ENCODE measurements at places on chromosomes 5 and 9.

- no peak for DNase-seq
Measured at GRCh38 chr9:133205996-133206931, 2.8 kb downstream of the OBP2B start.

DNA sequence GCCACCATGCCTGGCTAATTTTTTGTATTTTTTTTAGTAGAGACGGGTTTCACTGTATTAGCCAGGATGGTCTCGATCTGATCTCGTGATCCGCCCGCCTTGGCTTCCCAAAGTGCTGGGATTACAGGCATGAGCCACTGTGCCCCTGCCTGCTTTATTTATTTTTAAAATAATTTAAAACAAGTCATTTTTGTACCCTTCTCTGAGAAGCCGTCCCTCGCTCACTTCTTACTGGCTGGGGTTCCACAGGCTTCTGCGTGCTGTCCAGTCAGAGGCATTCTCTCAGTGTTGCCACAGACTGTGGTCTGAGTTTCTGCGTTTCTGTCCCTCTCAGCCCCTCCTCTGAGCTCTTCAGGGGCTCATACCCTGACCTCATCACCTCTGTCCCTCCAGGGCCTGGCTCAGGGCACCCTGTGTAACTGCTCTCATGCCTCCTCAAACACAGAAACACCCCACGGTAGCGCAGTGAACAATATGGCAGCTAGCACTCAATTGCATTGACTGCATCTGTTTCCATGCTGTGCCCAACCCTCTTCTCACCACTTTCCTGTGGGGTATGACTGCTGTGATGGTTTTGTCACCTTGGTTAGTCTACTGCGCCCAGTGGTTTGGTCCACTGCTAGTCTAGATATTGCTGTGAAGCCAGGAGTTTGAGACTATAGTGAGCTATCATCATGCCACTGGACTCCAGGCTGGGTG lies 44.3 kb upstream of the SH3PXD2B start:
- DNase-seq: no peak

DNA sequence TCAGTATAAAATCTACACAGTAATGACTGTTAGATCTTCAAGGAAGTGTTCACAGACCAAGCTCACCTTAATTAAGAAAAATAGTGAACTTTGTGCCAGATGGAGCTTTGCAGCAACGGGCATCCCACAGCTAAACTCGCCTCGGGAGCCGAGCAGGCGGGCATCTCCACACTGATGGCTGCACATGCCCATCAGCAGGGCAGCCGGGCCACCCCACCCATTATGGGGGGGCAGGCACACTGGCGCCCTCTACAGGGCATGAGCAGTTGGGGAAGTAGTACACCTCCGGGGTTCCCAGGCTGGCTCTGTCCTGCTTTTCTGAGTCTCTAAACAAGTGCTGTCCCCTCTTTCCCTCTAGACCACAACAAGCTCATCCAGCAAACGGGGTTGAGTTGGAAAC lies 21.6 kb downstream of the ANKS6 start:
- no peak for DNase-seq

DNA sequence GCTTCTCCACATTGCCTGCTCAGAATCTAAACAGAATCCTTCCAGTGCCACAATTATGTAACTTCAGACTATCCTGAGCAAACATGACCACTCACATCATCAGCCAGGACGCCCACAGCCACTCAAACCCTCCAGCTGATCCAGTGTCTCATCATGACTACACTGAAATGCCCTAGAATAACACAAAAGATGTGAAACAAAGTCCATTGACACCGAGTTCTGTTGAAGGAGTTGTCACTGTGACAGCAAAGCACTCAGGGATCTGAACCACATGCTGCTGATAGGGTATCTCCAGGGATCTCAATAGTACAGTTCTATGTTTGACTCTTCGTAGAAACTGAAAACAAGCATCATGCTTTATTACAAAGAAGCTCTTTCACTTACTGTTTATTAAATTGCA lies 150.2 kb downstream of the GABBR2 start:
- no peak for DNase-seq

- no peak for DNase-seq
Measured at GRCh38 chr5:66689522-66690220, 93.5 kb downstream of the MAST4 start.

DNA sequence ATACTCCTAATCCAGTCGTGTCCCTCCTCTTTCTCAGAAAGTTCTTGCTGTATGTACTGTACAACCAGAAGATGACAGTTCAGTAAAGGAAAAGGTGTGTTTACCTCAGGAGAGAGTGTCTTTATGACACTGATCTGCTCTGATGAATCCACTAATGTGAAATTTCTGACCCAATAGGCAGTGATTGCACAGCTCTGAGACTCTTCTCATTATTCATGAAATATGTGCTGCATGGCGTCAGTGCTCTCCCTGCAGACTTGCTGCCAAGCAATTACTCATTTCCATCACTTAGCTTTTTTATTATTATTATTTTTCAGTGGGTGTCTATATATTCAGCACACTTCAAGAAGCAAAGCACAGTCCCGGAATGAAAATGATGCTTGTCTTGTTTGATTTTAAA lies 389.0 kb downstream of the RASEF start:
- no peak for DNase-seq

GRCh38 chr5:77186652-77187370 lies 23.7 kb upstream of the PDE8B start:
- no peak for DNase-seq

- no peak for DNase-seq
Measured at GRCh38 chr5:82975812-82976211, 101.4 kb downstream of the TMEM167A start.

DNA sequence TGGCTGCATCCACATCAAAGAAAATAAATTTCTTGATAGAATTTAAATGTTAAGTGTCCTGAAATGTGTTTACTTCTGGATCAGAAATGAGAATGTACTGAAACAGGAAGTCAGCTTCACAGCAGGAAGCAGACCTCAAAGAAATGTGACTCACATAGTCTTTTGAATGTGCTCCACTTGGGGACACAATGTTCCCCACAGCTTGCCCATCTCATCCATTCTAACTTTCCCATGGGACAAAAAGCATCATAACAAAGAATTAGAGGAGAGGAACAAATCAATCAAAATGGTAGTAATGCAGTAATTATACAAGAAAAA lies 85.7 kb downstream of the GRAMD2B start:
- peak; percentile 35 for DNase-seq

- DNase-seq: peak; percentile 77
Measured at GRCh38 chr5:125486634-125487033, 740.2 kb upstream of the ZNF608 start.

DNA sequence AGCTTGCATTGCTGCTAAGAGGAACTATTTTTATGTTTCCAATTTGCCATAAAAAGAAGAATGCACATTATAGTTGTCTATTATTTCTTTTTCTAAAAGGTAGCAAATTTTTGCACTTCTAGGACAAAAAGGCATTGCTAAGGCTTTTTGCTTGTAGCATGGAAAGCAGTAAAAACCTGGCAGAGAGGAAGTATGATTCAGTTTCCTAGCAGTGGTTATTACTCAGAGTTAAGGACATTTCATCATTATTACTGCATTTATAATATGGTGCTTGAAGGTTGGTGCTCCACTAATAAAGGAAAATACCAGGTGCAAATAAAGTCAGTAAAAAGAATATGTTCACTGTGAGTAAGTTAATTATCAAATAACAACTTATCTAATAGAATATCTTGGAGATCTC lies 179.8 kb upstream of the PLPPR1 start:
- no peak for DNase-seq

DNA sequence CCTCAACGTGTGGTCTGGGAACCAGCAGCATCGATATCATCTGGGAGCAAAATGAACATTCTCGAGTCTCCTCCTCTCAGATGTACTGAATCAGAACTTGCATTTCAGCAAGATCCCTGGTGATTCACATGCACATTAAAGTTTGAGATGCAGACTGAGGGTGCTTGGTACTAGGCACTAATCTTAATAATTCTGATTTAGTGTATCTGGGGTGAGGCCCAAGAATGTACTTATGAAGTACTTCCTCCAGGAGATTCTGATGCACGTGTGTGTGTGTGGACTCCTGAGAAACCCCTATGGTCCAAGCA lies 56.2 kb upstream of the EQTN start:
- no peak for DNase-seq

DNA sequence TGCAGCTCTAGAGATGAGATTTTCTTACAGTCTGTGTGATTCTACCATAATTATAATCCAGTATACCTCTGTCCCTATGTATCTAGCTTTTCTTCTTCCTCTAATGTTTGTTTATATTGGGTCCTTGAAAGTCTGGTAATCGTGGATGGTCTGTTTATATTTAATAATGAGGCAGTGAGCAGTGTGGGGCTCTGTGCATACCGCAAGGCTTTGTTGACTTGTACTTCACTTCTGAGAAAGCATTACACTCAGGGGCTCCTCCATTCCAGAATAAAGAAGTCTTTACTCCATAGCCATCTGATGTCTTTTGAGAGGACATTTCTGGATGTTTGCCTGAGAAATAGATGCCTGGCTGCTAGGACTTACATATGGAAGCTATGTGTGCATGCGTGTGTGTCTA lies 4.5 kb upstream of the MPDZ start:
- DNase-seq: no peak

- DNase-seq: no peak
Measured at GRCh38 chr5:35035271-35035670, 12.5 kb downstream of the AGXT2 start.

GRCh38 chr9:80836013-80836412 lies 853.3 kb downstream of the TLE1 start:
- DNase-seq: no peak

DNA sequence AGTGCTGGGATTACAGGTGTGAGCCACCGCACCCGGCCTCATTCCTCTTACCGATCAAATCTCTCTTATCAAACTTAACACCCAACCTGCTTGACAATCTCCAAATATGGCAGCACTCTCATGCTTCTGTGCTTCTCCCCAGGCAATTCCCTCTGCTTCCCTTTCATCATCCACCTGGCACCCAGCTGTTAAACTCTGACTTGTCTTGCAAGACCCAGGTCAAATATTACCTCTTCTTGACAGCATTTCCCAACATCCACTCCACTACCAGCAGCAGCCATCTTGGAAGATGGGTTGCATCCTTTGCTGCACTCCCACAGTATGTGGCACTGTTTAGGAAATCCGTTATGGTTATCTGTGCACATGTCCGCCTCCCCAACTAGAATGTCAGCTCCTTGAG lies 113.6 kb downstream of the ACTL7B start:
- no peak for DNase-seq

Data from fibroblast of skin of right quadriceps (primary cell).